ENCODE measurements at places on chromosomes 3 and 15.

DNA sequence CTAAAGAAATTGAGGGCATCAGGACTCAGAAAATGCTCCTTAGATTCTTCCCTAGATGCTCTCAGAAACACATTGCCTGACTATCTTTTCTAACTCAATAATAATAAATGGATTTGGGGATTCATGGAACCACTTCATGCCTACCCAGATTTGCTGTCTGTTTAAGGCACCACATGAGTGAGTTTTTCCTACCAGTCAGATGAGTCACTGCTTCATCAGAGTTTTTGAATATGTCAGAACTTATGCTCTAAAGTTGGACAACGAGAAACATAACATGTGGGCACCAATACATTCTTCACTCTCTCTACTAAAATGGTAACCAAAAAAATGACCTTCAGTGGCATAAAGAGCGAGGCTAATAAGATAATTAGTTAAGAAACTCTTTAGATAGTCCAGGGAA lies 1135.1 kb downstream of the TUSC7 start:
- DNase-seq, result no peak

GRCh38 chr3:172294223-172294806 lies 153.9 kb downstream of the GHSR start:
- no peak for DNase-seq

DNA sequence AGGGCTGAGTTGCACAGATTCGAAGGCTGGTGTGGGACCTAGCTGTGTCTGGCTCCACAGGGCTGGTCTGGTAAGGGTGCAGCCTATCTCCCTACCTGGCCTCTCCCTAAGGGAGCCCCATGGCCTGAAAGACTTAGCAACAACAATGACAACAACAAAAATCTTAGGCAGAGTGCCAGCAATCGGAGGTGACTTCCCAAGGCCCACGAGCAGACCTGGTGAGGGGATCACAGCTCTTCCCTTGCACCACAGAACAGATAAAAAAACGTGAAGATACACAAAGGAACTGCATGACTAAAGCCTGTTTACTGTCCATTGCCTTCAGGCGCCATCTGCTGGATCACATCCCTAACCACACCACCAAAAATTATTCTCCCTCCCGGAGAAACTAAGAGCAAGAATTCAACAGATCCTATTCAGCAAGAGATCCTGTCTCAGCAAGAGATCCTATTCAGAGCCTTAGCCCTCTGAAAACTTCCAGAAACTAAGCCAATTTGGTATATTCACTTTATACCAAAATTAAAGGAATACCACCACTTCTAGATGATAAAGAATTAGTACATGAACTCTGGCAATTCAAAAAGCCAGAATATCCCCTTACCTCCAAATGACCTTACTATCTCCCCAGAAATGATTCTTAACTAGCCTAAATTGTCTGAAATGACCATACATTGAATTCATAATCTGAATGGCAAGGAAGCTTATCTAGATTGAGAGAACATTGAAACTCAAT lies 24.1 kb upstream of the OR5K4 start:
- DNase-seq, result no peak

GRCh38 chr3:144437989-144438388 lies 466.4 kb downstream of the DIPK2A start:
- no peak for DNase-seq

GRCh38 chr3:59436164-59436958 lies 386.5 kb upstream of the CFAP20DC start:
- no peak for DNase-seq

GRCh38 chr3:43451670-43452254 lies 165.4 kb downstream of the SNRK start:
- DNase-seq, result no peak

DNA sequence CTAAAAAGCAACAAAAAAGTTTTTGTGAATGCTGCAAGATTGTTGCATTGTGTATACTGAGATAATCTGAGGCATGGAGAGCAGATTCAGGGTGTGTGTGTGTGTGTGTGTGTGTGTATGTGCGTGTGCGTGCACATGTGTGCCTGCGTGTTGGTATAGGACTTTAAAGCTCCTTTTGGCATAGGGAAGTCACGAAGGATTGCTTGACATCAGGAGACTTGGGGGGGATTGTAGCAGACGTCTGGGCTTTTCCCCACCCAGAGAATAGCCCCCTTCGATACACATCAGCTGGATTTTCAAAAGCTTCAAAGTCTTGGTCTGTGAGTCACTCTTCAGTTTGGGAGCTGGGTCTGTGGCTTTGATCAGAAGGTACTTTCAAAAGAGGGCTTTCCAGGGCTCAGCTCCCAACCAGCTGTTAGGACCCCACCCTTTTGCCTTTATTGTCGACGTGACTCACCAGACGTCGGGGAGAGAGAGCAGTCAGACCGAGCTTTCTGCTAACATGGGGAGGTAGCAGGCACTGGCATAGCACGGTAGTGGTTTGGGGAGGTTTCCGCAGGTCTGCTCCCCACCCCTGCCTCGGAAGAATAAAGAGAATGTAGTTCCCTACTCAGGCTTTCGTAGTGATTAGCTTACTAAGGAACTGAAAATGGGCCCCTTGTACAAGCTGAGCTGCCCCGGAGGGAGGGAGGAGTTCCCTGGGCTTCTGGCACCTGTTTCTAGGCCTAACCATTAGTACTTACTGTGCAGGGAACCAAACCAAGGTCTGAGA lies 4.7 kb downstream of the BHLHE40 start:
- peak; percentile 37 for DNase-seq

DNA sequence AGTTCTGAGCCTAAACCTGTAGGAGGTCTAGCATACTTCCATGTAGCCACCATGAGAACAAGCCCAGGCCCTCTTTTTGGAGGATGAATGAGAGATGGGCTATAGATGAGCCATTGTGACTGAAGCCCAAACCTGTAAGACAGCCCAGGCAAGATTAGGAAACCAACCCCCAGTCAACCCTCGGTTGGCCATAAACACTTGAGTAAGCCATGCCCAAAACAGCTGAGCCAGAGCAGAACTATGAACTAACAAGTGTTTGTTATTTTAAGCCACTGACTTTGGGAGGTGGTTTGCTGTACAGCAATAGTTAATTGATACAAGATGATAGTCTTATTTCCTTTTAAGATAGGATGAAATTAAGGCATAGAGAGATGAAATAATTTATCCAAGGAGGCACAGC lies 12.4 kb upstream of the CPNE4 start:
- DNase-seq, result no peak
